ENCODE measurements at places on chromosomes 2 and 18.

GRCh38 chr2:208820014-208820688 is 413.6 kb downstream of the PTH2R start:
- no peaks in the 10 kb centered on the region for H3K4me1 ChIP-seq
- DNase-seq, result no peak
- no peak overlapping the region for H3K4me3 ChIP-seq
- no peak overlapping the region for H3K27ac ChIP-seq
- H3K36me3 ChIP-seq, result no peaks in the 10 kb centered on the region
- no peaks in the 10 kb centered on the region for H3K27me3 ChIP-seq

DNA sequence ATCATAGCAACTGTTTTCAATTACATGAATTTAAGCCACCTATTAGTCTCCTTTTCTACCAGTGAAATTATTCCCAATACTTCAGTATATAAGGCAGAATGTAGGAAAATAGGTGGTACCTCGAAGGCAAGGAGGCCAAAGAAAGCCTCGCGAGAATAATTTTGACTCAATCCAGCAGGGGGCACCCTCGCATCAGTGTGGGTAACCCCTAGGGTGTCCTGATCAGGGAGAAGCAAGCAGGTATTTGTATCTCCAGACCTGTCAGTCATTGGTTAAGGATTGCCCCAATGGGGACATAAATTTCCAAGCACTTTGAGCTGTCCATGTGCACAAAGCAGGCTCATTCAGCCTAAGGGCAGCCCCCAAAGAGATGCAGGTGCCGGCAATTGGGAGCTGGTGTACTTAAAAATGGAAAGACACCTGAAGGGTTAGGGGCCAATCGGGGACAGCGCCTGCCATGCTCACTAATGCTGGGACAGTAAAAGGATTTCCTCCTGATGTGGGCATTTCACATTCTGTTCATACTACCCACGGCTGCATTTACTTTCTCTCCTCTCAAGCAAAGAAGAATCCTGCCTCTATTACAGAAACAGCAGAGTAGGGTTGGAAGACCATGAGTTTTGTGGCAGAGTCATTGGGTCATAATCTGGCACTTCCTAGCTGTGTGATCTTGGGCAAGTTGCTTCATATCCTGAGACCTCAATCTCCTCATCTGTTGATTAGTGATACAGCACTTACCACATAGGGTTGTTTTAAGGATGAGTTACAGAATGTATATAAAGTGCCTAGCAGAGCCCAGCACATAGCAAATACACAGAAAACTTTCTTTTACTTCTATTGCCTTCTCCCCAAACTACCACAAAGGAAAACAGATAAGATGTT is 136.1 kb downstream of the ICOS start:
- no peaks in the 10 kb centered on the region for H3K4me1 ChIP-seq
- H3K27me3 ChIP-seq, result no peaks in the 10 kb centered on the region
- no peaks in the 10 kb centered on the region for H3K36me3 ChIP-seq
- no peak overlapping the region for H3K27ac ChIP-seq

DNA sequence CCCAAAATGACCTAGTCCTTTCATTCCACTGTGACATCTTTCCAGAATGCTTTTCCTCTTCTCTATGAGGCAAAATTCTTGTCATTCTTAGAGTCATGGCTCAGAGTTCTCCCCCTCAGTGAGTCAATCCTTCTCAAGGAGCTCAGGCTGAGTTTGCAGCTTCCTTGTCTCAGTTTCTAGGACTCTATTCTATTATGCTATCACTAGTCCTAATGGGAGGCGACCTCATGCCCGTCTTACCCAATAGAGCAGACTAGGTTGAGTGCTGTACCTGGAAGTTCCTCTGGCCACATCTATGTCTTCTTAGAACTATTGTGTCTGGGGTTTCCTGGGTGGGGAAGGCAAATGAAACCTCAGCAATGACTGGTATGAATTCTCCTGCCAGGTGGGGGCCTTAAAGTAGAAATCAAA is 51.5 kb downstream of the HAUS1 start:
- peaks cover 80% of the 10 kb centered on the region for H3K4me1 ChIP-seq
- no peak overlapping the region for H3K27ac ChIP-seq
- DNase-seq, result peak; percentile 30
- no peaks in the 10 kb centered on the region for H3K27me3 ChIP-seq

GRCh38 chr2:24993406-24994145 is 21.8 kb upstream of the DNAJC27 start:
- no peak for DNase-seq
- H3K4me1 ChIP-seq, result no peaks in the 10 kb centered on the region
- H3K27ac ChIP-seq, result no peak overlapping the region
- no peak overlapping the region for H3K4me3 ChIP-seq
- H3K36me3 ChIP-seq, result no peaks in the 10 kb centered on the region

GRCh38 chr2:30588994-30589393 is 141.9 kb downstream of the LCLAT1 start:
- H3K4me3 ChIP-seq, result no peak overlapping the region
- H3K36me3 ChIP-seq, result no peaks in the 10 kb centered on the region
- H3K27me3 ChIP-seq, result no peaks in the 10 kb centered on the region
- no peak for DNase-seq
- H3K4me1 ChIP-seq, result no peaks in the 10 kb centered on the region
- H3K27ac ChIP-seq, result no peak overlapping the region

DNA sequence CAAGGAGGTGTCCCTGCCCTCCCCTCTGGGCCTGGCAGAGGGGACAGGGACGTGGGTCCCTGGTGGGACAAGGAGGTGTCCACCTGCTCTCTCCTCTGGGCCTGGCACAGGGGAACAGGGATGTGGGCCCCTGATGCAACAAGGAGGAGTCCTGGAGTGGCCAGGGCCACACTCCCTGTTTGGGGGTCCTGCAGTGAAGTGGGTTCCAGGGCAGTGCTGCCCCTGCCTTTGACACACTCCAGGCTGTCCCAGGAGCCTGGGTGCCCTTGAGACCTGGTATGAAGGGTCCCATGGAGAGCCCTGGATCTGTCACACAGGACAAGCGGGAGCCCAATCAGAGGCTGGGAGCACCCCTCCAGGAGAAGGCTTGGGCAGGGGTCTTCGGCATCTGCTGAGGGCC is 75.8 kb upstream of the GPC1 start:
- H3K27ac ChIP-seq, result no peak overlapping the region
- no peaks in the 10 kb centered on the region for H3K27me3 ChIP-seq
- no peak overlapping the region for H3K4me3 ChIP-seq
- H3K4me1 ChIP-seq, result no peaks in the 10 kb centered on the region
- DNase-seq, result no peak

DNA sequence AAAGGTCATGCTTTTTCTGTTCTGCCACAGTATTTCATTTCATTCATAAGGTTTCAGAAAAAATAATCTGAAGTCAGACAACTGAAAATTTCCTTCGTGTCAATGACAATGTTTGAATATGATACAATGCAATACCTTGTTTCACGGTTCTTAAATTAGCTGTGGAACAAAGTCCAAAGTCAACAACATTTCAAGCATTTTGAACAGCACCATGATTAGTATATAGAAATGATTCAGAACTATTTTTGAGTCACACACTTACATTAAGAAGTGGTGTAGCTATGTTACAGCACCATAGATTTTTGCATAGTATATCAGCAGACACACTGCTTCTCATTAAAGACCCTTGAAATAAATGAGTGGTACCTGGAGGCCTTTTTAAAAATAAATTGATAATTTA is 178.3 kb upstream of the DSEL start:
- H3K27ac ChIP-seq, result no peak overlapping the region
- H3K27me3 ChIP-seq, result no peaks in the 10 kb centered on the region
- H3K4me3 ChIP-seq, result no peak overlapping the region
- no peaks in the 10 kb centered on the region for H3K36me3 ChIP-seq

GRCh38 chr2:96109361-96109680 is 7.0 kb downstream of the ADRA2B start:
- no peaks in the 10 kb centered on the region for H3K27me3 ChIP-seq
- no peak overlapping the region for H3K27ac ChIP-seq
- H3K4me3 ChIP-seq, result no peak overlapping the region

- H3K36me3 ChIP-seq, result peaks cover 11% of the 10 kb centered on the region
- no peak overlapping the region for H3K27ac ChIP-seq
- peaks cover 45% of the 10 kb centered on the region for H3K4me1 ChIP-seq
- no peaks in the 10 kb centered on the region for H3K27me3 ChIP-seq
- no peak for DNase-seq
These were observed 50.4 kb downstream of the UXS1 start for GRCh38 chr2:106143495-106144215.

DNA sequence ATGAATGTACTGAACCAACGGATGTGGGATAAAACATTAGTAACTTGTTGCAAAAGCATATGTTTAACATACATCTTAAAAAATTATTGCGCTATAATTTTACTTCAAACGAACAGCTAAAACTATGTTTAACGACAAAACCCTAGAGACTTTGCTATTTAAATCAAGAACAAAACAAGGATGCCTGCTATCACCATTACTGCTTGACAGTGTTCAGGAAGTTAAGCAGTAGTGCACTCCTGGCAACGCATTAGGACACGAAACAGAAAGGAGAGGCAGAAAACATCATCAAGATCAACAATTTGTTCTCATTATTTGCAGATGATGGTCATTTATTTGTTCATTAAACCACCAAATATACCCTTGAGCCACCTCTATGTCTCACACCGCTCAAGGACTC is 151.9 kb downstream of the GALNT1 start:
- no peak for DNase-seq
- no peak overlapping the region for H3K27ac ChIP-seq
- no peaks in the 10 kb centered on the region for H3K36me3 ChIP-seq
- no peaks in the 10 kb centered on the region for H3K4me1 ChIP-seq
- no peak overlapping the region for H3K4me3 ChIP-seq

GRCh38 chr2:224687156-224687555 is 29.0 kb downstream of the CCDC195 start:
- no peak overlapping the region for H3K4me3 ChIP-seq
- DNase-seq, result no peak
- H3K4me1 ChIP-seq, result no peaks in the 10 kb centered on the region
- H3K27ac ChIP-seq, result no peak overlapping the region
- H3K36me3 ChIP-seq, result no peaks in the 10 kb centered on the region

DNA sequence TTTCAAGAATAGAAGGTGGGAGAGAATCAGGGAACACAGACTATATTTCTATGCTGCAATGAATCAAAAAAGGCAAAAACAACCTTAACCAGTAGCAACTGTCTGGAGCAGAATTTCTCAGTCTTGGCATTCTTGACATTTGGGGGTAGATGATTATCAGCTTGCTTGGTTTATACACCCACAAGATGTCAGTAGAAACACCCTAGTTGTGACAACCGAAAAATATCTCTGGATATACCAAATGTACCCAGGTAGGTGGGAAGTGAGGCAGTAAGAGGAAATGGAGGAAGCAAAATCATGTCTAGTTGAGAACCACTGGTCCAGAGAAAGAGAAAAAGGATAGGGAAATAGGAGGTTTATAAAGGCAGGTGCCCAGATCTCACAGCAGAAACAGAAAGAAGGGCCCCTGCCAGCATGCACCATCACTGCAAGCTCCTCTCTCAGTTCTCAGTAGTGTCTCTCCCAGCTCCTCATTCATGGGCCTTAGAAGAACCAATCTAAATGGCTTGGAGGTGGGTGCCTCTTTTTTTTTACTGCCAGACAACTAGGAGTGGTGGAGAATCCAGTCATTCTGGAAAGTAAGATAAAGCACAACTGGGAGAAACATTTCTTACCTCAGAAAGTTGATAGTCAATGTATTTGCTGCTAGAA is 50.4 kb downstream of the MBD2 start:
- DNase-seq, result no peak
- H3K27me3 ChIP-seq, result no peaks in the 10 kb centered on the region
- no peak overlapping the region for H3K4me3 ChIP-seq
- H3K4me1 ChIP-seq, result no peaks in the 10 kb centered on the region
- no peak overlapping the region for H3K27ac ChIP-seq

Data from CD8-positive, alpha-beta memory T cell (primary cell).